Bone marrow (tissue), 2 donors: ENCODE measurements at places on chromosomes 1 and 21.

GRCh38 chr1:231395076-231395997 is 26.8 kb downstream of the EGLN1 start:
- DNase-seq, result no peak

- no peak for DNase-seq
Measured at GRCh38 chr1:169100208-169100607, 6.3 kb upstream of the ATP1B1 start.

GRCh38 chr1:20370698-20371097 is 80.0 kb downstream of the VWA5B1 start:
- no peak for DNase-seq

DNA sequence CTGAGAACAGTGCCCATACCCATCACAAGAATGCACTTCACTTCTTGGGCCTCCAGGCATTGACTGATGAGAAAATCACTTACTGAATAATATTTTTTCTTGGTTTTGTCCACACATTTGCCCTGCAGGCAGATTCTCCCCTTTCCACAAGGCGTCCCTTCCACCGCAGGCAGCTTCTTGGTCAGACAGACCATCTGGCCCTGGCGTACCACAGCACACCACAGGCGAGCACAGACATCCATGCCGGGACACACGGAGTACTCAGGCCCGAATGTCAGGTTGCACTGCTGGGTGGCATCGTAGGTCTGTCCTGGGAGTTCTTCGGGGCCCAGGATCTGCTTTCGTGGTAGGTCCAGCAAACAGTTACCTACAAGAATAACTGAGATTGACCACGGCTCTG is 32.5 kb downstream of the ADAMTS5 start:
- DNase-seq, result no peak

GRCh38 chr21:36815284-36815683 is 116.4 kb downstream of the SIM2 start:
- DNase-seq, result no peak

DNA sequence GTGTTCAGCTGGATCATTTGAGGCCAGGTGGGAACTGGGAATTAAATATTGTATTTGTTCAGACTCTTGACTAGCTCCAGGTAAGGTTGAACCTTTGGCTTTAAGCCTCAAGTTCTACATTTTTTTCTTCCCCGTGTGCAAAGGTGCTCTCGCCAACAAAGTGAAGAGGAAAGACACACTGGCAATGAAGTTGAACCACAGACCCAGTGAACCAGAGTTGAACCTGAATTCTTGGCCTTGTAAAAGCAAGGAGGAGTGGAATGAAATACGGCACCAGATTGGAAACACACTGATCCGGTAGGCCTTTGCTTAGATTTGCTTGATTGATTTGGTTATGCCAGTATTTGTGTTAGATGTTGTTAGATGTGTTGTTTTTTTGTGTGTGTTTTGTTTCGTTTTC is 25.5 kb upstream of the RCC1 start:
- DNase-seq, result no peak

DNA sequence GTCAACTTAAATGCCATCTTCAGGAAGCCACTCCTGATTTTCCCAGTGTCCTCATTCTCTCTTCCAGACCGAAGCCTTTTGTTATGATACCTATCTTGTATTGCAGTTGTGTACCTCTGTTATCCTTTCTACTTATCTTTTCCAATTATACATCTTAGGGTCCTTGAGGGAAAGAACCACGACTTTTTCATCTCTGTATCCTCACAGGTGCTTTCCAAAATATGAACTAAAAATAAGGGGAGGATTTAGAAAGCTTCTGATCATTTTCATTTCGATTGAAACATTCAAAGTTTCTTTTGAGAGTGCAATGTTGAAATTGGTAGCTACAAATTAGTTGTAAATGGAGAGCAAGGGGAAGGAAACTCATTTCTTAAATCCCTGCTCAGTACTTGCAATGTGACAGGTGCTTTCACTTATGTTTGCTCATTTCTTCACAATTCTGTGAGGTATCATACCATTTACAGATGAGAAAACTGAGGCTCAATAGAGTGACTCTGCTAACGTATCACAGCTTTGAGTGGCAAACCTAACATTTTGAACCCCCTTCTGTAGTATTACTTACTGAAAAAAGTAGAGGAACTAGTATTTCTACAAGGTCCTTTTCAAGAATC is 24.2 kb downstream of the SLC19A2 start:
- DNase-seq, result no peak

GRCh38 chr1:54156986-54157385 is 4.2 kb upstream of the CDCP2 start:
- DNase-seq, result no peak

- no peak for DNase-seq
Measured at GRCh38 chr21:20730441-20730840, 267.8 kb upstream of the NCAM2 start.

GRCh38 chr1:221053889-221054288 is 174.6 kb downstream of the HLX start:
- DNase-seq, result no peak

DNA sequence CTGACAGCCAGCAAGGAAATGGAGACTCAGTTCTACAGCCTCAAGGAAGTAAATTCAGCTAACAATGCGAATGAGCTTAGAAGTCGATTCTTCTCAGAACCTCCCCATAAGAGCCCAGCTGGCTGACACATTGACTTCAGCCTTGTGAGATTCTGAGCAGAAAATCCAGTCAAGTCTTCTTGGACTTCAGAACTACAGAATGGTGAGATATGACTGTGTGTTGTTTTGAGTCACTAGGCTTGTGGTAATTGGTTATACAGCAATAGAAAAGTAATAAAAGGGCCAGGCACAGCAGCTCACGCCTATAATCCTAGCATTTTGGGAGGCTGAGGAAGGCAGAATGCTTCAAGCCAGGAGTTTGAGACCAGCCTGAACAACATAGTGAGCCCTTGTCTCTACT is 161.8 kb upstream of the IVNS1ABP start:
- DNase-seq, result no peak

- no peak for DNase-seq
Measured at GRCh38 chr21:39961251-39961650, 94.0 kb downstream of the PCP4 start.

GRCh38 chr21:43814215-43815106 is 25.1 kb downstream of the RRP1 start:
- DNase-seq, result no peak

GRCh38 chr1:53126495-53126894 is 15.9 kb downstream of the SLC1A7 start:
- DNase-seq, result no peak
